ENCODE measurements at places on chromosomes 6 and 20.

DNA sequence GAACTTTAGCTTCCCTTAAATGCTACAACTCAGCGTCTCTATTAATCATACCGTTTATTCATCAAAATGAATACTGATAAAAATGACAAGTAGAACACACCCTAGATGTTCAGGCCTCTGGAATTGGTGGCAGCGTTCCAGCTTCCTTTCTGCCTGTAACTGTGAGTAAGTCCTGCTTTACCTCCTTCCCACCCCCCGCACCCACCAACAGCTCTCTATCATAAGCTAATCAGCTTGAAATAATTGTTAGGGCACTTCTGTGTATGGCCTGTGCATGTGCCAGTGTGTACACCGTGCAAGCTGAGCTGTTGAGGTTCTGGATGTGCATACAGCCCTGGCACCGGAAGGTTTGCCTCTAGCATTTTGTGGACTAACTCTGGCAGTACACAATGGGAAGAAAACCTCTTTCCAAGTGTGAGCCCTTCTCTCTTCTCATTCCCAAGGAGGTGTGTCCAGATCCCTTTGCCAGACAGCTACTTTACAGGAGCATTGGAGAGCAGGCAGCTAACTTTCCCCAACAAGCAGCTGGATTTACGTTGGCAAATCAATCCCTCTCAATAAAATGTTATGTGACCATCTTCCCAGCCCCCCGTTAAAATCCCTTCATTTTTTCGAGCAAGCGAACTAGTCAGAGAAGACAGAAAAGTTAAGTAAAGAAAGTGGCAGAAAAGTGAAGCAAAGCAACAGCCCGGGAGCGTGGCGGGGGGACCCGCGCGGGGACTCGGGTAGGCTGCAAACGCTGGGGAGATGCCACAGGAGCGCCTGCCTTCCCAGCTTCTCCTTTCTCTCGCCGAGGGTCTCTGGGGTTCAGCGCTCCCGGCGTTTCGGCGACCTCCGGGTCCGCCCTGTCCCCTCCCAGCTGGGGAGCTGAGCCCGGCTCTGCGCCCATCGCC lies 803 bp upstream of the ADGRG6 start:
- no peak for DNase-seq

GRCh38 chr6:143525356-143525755 lies 13.8 kb upstream of the FUCA2 start:
- no peak for DNase-seq

DNA sequence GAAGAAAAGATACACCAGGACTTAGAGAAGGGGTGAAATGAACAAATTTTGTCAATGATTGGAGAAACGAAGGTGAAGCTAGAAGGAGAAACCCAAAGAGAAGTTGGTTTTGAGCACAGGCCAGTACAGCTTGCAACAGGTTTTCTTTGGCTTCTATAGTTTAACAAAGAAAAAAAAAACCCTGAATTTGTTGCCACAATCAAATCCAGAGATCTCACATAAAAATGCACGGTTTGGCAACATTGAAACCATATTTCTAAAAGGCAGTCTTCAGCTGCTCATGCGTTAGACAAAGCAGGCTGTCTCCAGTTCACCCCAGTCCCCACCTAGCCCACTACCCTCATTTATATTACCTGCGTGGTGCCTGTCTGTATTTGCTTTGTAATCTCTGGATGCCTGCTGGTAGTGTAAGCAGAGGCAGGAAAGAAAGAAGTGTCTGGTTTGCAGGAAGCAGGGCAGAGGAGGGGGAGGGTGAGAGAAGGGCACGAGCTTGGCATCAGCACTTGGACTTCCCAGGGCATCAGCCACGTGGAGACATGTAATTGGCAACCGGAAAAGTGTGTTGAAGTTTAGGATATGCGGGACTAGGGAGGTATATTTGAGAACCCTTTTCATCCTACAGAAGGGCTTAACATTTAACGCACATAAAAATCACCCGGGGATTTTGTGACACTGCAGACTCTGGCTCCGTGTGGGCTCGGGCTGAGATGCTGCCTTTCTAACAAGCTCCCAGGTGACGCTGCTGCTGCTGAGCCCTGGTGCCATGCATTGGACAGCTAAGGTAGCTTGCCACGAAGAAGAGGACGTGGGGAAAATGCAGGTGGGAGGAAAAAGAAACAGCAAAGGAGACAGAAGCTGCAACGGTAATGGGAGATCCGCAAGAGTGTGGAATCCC lies 14.4 kb downstream of the PFDN4 start:
- DNase-seq: no peak

DNA sequence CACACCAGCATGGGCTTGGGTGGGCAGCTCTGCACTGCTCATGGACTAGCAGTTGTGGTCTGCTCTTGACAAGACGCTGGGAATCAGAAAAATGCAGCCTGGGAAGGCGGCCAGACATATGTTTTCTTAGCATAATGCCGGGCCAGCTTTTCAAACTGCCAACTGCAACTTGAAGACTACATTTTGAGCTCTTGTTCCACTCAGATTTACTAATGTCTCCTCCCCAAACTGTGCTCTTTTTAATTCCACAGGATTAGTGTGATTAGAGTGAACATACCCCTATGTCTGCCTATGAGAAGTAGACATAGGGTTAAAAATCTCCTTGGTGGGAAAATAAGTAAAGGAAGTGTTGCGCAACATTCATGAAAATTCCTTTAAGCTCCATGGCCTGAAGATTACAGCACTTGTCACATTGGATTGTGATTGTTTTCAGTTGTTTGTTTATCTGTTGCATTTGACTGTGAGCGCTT lies 5.3 kb upstream of the FNDC1 start:
- no peak for DNase-seq

DNA sequence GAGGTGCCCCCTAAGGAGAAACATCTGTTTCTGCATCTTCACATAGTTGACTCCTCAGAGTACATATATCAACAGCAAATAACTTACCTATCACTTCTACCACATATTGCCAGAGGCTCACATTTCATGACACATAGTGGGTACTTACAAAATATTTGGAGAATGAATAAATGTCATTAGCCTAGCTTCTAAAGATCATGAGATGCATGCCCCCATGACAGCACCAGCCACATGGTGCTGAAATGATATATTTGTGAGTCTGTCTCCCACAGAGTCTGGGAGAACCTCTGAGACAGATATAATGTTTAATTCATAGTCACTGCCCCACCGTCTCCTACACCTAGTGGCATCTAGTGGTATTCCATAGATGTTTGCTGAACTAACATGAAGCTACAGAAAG lies 555.6 kb downstream of the KIF16B start:
- no peak for DNase-seq

Data from central memory CD4-positive, alpha-beta T cell (primary cell).